ENCODE measurements at places on chromosomes 5 and 9. TPM values are rescaled to one million over a fixed set of nuclear protein-coding genes. Genes with fewer than 3 reads are reported as not detected.

Gene BTNL8
- total RNA-seq: 3.0 TPM

Gene CYFIP2
- 12.7 TPM for total RNA-seq

Gene RALGDS
- total RNA-seq: 33.9 TPM

Gene COL15A1
- 98.5 TPM for total RNA-seq

Gene WDR31
- 2.0 TPM for total RNA-seq

Gene NPR3
- 5.5 TPM for total RNA-seq

Gene CKS2
- total RNA-seq: 34.1 TPM

Gene CA9
- total RNA-seq: 2.0 TPM

Gene CCNJL
- total RNA-seq: 0.44 TPM

Gene TMEM8B
- 5.5 TPM for total RNA-seq

Gene IL4
- not detected for total RNA-seq

Gene PDCD1LG2
- 10.7 TPM for total RNA-seq

Gene HRH2
- 7.2 TPM for total RNA-seq

Gene LMNB1
- total RNA-seq: 4.4 TPM

Gene IL13
- not detected for total RNA-seq

Gene PRDM9
- not detected for total RNA-seq

Gene ADAMTS12
- total RNA-seq: 23.1 TPM

Gene RETREG1
- total RNA-seq: 35.7 TPM

Gene ZBED3
- total RNA-seq: 9.4 TPM

Gene DNAH5
- 0.96 TPM for total RNA-seq

Gene SMIM33
- total RNA-seq: not detected

Gene PALM2AKAP2
- 11.5 TPM for total RNA-seq

Gene ADRB2
- 68.7 TPM for total RNA-seq

Gene MLANA
- not detected for total RNA-seq

Gene PCDHB9
- total RNA-seq: 4.7 TPM

Gene UNC13B
- total RNA-seq: 20.6 TPM

Gene CATSPER3
- not detected for total RNA-seq

Gene ARL15
- 32.0 TPM for total RNA-seq

Gene MARCOL
- total RNA-seq: not detected

Gene GCNT4
- total RNA-seq: 0.74 TPM

Gene NTNG2
- total RNA-seq: 1.9 TPM

Gene GFRA3
- not detected for total RNA-seq

Gene FGF18
- total RNA-seq: 1.9 TPM

Gene ECSCR
- total RNA-seq: 34.3 TPM

Gene TMEM38B
- total RNA-seq: 20.1 TPM

Gene CLIC3
- 6.4 TPM for total RNA-seq

Gene PCDHA1
- not detected for total RNA-seq

Gene CHSY3
- 6.9 TPM for total RNA-seq

Gene OR1Q1
- not detected for total RNA-seq

Gene C9orf153
- total RNA-seq: 0.38 TPM

Gene PNPLA7
- total RNA-seq: 14.0 TPM

Gene PTGR1
- 28.0 TPM for total RNA-seq

Gene EPB41L4B
- 29.1 TPM for total RNA-seq

Gene CCL27
- not detected for total RNA-seq

Gene ISCA1
- total RNA-seq: 55.8 TPM

All from omental fat pad (tissue), 4 donors.